ENCODE measurements at places on chromosomes 13 and 19.

DNA sequence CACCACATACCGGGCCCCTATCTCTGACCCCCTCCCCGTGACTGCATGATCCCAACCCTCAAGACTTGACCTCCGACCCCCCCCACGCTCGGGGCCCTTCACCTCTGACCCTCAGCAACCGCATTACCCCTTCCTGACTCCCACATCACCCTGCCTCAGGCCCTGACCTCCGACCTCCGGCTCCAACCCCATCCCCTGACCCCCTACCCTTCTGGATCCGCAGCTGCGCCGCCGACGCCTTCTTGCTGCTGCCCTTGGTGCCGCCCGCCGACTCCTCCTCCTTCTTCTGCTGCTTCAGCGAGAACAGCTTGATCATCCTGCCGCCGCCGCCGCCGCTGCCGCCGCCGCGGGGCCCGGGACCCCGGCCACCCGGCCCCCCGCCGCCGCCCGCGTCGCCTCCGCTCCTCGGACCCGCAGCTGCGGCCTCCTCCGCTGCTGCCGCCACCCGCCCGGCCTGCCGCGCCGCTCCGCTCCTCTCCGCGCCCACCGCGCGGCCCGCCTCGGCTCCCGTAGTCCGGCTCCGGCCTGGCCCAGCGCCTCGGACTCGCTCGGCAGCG lies at the start of gene UBE2M:
Gene UBE2M, minus strand, starts transcription at position 546 of the 557 bp plus-strand sequence. Its CDS starts 230 bp downstream, at position 316.
- peak; percentile 32 for DNase-seq

DNA sequence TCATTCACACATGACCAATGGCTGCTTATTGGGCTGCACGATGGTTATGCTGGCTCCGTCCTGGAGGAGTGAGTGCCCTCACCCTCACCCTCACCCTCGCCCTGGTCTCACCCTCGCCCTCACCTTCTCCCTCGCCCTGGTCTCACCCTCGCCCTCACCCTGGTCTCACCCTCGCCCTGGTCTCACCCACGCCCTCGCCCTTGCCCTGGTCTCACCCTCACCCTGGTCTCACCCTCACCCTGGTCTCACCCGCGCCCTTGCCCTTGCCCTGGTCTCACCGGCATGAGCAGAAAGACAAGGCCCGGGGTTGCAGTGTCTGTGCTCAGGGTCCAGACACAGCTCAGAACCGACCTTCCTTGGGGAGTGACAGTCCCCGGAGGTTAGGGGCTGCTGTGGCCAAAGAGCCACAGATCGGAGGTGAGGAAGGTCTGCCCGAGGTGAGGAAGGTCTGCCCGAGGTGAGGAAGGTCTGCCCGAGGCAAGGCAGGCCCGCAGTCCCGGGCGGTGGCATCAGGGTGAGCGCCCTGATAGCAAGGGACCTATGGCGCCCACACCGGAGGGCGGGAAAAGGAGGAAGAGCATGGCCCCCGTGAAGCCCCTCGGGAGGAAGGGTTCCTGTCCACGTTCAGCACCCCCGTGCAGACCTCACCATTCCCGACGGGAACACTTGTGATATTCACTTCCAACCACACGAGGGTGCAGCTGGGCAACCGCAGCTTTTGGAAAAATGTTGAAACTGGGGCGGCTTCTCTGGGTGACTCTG lies 65.6 kb downstream of the MCF2L start:
- DNase-seq, result no peak

GRCh38 chr13:103539265-103539664 lies 473.0 kb upstream of the SLC10A2 start:
- DNase-seq, result no peak

GRCh38 chr13:106143930-106144709 lies 391.3 kb downstream of the EFNB2 start:
- no peak for DNase-seq

DNA sequence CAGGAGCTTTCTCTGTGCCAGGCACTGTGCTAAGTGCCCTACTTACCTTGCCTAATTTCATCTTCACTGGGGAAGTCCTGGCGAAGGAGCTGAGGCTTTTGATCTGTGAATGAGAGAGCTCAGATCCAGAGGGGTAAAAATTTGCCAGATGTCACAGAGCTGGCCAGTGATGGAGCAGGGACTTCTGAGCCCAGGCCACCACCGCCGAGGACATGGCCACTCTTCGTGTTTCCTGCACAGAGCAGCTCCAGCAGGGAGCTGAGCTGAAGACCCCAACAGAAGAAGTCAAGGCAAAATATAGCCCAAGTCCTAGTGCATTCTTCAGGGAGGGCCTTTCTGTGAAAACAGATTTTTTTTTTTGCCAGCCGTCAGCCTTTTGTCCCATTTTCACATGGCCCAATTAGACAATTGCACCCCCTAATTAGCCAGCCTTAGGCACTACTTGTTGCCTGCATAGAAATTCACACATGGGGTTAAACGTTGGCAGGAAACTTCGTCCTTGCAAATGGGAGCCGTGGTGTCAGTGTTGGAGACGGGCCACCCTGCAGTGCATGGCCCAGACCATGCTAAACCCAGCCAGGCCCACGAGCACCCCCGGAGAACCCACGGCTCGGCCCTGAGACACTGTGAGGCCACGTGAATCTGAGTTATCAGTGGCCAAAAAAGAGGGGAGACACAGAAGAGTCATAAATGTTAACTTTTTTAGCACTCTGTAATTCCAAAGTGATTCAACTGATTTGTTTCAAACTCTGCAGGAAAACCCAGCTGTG lies 7.8 kb downstream of the ZNF536 start:
- DNase-seq, result no peak

- DNase-seq, result no peak
These were observed 8.7 kb downstream of the BCL3 start for GRCh38 chr19:44757057-44757734.

DNA sequence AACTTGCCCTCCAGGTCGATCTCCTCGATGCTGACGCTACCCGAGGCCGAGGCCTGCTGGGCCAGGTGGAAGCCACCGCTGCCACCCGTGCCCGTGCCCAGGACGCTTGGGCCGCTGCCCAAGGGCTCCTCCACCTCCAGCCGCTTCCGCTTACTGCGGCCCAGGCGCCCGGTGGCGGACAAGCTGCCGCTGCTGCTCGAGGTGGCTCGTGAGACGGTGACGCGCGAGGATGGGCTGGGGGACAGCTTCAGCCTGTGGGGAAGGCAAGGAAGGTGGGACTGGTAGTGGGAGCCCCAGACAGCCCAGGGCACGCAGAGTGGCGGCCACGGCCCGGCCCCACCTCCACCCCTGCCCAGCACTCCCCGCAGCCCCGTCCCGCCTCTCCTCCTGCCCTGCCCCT lies 6.5 kb upstream of the TIMM13 start:
- no peak for DNase-seq

DNA sequence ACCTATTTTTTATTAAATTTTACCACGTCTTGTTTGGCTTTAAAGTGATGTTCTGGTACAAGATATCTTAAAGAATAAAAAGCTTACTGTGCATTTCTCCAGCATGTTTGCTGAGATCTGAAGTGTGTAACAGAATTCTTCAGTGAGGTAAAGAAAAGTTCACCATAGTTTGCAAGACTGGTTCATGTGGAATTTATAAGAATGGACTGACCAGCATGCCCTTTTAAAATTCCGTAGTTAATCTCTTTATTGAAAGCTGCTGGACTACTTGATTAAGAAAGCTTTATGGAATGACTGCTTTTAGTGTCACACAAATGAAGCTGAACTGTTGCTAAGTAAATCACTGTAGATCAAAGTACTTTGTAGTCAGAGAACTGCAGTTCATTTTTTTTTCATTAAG lies 119.2 kb downstream of the GPC6 start:
- no peak for DNase-seq

GRCh38 chr19:6227936-6228325 lies 51.8 kb downstream of the MLLT1 start:
- DNase-seq, result no peak

- DNase-seq, result no peak
These were observed 22.6 kb downstream of the SUGP1 start for GRCh38 chr19:19297759-19298158.

DNA sequence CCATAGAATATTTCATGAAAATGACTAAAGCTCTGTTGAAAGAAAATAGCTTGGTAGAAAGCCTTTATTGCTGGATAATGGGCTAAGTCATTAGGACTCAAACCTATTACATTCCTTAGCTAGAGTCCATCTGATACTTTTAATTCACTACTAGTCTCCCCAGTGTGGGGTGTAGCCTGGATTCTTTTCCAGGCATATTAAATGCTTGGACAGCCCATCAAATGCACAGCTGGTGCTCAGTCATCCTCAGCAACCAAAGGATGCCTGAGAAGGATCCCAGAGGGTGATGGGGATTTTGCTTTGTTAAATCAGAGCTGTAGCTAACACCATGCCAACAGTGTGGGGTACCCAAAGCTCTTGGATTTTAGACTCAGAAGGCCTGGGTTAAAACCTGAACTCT lies 153.5 kb downstream of the DLEU7 start:
- no peak for DNase-seq

DNA sequence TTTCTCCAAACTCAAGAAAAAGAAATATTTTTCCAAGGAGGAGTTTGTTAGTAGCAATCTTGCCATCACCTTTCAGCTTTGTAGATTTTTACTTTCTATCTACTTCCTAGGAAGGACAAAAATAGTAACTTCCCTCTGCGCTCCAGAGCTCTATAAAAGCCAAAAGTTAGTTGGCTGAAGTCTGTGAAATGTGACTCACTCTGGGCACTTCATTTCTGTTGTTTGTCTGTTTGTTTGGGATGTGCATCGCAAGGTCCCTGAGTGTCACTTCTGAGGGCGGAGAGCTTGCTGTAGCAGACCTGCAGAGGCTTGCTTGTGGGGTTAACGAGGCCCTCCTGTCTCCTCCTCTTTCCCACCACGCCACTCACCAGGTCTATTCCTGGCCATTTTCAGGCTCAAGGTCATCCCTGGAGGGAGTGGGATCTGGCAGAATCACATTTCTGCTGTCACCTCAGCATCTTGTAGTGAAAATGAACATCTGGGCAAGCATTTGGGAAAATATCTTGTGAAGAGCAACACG lies 307.6 kb downstream of the GPC6 start:
- DNase-seq, result no peak

GRCh38 chr13:93740334-93740733 lies 513.7 kb downstream of the GPC6 start:
- DNase-seq, result no peak

GRCh38 chr13:93377196-93377595 lies 150.6 kb downstream of the GPC6 start:
- no peak for DNase-seq
